SK-N-SH treated with all-trans-retinoic acid at 6 μM for 48 hours (cell line): ENCODE measurements at places on chromosomes 3 and 15.

GRCh38 chr3:61029194-61029593, 222.1 kb downstream of the FHIT start:
- ATAC-seq = no peak

DNA sequence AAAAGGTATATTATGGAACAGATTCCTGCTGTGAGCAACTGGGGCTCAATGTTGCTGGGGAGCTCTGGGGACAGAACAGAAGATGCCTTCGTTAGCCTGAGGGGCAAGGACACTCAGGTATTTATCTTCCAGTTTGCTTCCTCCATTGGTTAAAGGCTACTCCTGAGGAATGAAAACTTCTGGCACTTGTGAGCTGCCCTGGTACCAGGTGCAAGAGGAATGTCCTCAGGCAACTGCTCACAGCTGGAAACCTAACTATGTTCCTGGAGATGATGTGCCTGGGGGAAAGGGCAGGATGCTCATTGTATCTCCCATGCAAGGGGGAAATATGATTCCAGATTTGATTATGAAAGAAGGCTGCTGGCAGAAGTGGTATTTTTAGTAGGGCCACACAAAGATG, 54.0 kb upstream of the BBX start:
- ATAC-seq = no peak

GRCh38 chr3:193972832-193973231, 163.1 kb upstream of the HES1 start:
- no peak for ATAC-seq

- no peak for ATAC-seq
Observed at GRCh38 chr3:85271911-85272310, 313.1 kb downstream of the CADM2 start.
